ENCODE measurements at places on chromosomes 7 and 10. TPM values are rescaled to one million over a fixed set of nuclear protein-coding genes. Genes with fewer than 3 reads are reported as not detected.

The SLC39A12 gene
- total RNA-seq: 0.29 TPM

GRCh38 chr7:114936471-114936870 lies 14.6 kb downstream of the MDFIC start:
- DNase-seq: no peak

GRCh38 chr10:46198516-46198915 lies 88.3 kb upstream of the ANTXRL start:
- no peak for DNase-seq

The ZNF680 gene
- 17.3 TPM for total RNA-seq

DNA sequence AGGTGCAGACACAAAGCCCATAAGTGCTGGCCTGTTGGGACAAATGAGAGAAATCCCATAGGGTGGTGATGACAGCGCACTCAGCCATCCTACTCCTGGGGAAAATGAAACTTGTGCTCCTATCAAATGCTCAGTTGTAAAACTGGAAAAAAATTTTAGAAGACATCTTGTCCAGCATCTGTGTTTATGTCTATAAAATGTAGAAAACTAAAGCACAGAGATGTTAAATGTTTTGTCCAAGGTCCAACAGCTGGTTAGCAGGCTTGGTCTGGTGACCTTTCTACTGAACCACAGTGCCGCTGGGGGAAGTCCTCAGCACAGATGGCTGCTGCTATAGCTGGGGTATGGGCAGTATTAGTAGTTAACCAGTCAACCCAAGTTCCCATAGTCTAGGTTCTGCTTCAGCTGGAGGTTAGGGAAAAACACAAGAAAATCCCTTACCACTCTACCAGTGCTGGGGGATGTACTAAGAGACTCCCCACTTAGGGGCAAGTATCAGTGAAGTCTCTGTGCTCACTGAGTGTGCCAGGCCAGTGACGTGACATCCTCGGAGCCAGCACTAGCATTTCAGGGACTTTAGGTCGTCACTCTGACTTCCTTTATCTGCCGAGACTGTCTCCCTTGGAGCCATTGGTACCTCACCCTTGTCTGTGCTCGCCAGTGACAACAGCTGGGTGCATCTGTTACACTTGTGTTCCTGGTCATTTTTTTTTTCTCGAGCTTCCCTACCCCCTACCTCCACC lies 1.9 kb downstream of the TSPAN33 start:
- no peak for DNase-seq

DNA sequence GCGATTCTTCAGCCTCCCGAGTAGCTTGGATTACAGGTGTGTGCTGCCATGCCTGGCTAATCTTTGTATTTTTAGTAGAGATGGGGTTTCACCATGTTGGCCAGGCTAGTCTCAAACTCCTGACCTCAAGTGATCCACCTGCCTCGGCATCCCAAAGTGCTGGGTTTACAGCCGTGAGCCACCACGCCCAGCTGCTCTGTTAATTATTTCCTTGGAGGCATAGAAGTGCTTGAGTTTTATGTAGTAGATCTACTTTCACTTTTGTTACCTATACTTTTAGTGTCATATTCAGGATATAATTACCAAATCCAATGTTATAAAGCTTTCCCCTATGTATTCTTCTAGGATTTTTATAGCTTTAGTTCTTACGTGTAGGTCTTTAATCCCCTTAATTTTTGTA lies 1093.0 kb downstream of the GATA3 start:
- DNase-seq: no peak

DNA sequence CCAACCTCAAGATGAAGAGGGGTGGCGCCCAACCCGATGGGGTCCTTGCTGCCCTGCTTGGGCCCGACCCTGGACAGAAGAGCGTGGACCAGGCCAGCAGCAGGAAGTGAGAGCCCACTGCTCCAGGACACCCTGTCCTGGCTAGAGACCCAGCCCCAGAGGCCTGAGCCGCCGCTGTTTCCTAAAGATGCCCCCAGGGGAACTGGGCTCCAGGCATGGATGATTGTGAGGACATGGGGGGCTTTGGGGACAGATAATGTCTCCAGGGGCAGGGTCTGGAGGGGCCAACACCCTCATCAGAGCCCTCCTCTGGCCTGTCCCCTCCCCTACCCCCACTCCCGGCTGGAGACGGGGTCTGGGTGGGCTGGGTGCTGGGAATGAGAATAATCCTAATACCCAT lies 71.7 kb downstream of the MYL10 start:
- DNase-seq: peak; percentile 45

The AKR1C1 gene
- 42.0 TPM for total RNA-seq

The CXCL12 gene
- 40.8 TPM for total RNA-seq

DNA sequence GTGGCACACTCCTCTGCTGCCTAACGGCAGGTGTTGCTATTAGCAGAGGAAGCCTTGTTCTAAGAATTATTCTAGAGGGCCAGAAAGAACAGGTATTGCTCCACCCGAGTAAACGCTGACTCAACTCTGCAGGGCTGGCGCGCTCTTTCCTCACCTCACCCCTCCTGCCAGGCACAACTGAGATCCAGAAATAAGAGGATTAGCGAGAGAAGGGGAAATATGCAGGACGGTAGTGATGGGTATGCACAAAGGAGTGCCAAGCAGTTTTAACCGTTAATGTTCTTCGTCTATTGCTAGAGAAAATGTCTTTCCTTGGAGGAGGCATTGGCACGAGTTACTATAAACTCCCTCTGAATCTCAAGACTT lies 369 bp upstream of the SCIN start:
- peak; percentile 72 for DNase-seq

The SSC4D gene
- total RNA-seq: 1.1 TPM

- DNase-seq: no peak
Observed at GRCh38 chr7:135121868-135122267, 26.0 kb upstream of the TMEM140 start.

DNA sequence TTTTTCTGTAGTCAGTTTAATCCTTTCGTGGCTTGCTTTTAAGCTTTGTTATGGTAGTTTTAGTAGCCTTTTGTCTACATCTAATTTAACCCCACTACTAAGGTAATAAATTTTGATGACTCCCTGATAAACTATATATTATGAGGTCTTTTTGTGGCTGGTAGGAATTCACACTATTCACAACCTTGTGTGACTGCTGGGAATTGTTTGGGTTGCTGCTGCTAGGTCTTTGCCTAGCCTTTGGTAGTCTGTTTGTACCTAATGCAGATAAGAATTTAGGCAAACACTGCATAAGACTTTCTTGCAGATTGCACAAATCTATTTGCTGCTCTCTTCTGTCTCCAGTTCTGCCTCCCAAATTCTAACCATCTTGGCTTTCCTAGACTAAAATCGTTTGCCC lies 58.3 kb downstream of the SHOC2 start:
- no peak for DNase-seq

DNA sequence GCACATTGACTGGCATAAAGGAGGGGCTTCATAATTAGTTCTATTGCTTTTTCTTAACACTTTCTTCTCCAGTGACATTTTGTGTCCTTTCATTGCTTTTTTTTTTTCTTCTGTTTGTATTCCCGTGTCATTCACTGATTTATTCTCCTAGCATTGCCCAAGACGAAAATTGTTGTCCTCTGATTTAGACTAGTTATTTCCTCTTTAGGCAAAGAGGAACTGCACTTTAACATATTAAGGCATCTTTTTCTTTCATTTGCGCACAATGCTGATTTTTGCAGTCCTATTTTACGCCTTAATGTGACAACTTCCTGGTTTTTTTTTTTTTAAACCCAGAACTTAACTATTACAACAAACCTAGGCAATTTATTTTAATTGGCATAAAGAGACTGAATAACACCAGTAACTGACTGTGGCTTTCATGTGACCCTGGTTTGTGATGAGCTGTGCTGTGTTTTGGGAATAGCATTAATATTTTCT lies 39.7 kb downstream of the ARID5B start:
- DNase-seq: no peak

GRCh38 chr10:51007781-51008180 lies 66.5 kb upstream of the PRKG1 start:
- no peak for DNase-seq

The NUTM2A gene
- 2.9 TPM for total RNA-seq

- no peak for DNase-seq
Observed at GRCh38 chr10:70445718-70446657, 4.5 kb upstream of the NODAL start.

- no peak for DNase-seq
Observed at GRCh38 chr7:22563621-22564241, 63.7 kb upstream of the STEAP1B start.

The CCDC172 gene
- not detected for total RNA-seq

DNA sequence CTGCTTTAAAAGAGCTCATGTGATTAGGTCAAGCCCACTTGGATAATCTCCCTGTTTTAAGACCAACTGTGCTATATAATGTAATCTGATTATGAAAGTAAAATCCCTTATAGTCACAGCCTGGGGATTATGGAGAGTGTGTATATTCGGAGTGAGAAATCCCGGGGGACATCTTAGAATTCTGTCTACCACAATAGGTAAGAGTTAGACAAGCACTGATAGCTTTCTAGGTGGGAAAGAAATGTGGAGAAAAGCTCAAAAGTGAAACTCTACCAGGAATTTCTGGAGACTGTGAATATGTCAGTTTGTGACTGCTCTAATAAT lies 2.9 kb upstream of the VCL start:
- DNase-seq: no peak

The CLRN3 gene
- total RNA-seq: not detected

DNA sequence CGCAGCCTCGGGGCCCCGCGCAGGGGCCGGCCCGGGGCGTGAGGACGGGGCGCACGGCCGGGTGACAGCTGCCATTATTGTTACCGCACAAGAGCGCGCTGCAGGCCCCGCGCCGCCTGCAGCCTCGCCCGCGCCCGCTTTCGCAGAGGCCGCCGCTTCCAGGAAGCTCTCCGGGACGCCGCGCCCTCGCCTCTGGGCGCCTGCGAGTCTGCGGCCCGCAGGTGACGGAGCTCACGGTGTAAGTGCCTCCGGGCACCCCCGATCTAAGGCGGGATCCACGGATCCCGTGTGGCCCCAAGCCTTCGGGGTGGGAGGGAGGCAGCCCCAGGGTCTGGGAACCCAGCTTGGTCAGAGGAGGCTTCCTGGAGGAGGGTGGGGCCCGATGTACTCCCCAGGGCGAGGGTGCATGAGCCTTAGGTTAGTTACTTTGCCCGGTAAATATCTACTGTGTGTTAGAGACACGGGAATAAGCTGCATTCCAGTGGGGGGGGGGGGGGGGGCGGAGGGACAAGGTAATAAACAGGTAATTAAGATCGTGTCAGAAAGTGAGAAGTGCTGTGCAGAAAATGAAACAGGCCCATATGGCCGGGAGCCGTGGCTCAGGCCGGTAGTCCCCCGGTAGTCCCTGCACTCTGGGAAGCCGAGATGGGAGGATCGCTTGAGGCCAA lies 638 bp downstream of the IQCE start:
- DNase-seq: peak; percentile 76

The C10orf105 gene
- 0.52 TPM for total RNA-seq

DNA sequence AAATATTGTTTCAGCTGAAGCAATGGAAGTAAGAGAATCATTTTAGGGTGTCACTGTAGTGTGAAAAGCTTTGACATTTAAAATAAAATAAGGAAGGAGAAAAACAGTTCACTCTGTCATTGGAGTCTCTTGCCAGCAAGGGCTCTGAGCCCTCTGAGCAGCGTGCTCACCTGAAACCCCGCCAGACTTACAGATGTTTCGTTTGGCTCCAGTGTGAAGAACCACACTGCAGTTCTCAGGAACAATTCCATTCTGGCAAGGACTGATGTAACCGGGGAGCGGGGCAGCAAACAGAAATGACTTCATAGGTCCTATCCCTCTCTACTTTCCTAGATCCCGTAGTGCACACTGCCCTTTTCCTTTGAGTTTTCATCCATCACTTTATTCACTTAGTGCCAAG lies 164.3 kb downstream of the CELF2 start:
- no peak for DNase-seq

GRCh38 chr10:131313377-131313776 lies 1.9 kb upstream of the TCERG1L start:
- no peak for DNase-seq

GRCh38 chr7:19715499-19715898 lies 6.7 kb upstream of the POLR1F start:
- DNase-seq: no peak

The ITGB8 gene
- total RNA-seq: 4.6 TPM

The MACC1 gene
- 22.1 TPM for total RNA-seq

The COL1A2 gene
- total RNA-seq: 321 TPM

GRCh38 chr10:101682172-101682825 lies 12.7 kb downstream of the FBXW4 start:
- DNase-seq: no peak

DNA sequence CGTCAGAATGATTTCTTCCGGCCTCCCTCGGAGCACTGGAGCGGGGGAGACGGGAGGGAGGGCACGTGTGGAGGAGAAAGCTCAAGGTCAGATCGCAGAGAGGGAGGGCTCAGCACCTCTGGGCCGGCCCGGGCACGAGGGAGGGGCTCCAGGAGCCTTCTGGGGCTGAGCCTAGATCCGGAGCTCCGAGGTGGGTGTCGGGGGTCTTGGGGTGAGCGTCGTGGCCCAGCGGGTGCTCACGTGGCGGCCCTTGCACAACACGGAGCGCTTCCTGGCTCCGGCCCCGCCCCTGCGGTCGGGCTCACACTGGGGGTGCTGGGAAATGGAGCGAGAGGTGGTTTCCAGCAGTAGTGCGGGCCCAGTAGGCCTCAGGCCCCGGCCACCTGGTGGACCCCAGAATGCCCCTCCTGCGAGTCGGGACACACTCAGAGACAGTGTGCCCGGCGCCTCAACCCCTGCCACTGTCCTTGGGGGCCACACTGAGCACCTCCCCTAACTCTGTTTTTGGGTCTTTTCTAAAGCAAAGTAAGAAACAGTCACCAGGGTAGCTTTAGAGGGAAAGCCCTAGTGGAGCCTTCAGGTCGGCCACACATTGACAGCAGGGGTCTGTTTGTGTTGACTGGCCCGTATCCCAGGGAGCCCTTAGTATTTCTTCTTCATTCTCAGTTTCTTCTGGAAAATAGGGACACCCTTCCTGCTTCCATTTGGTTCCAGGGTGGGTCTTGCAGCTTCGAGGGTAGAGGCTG lies 798 bp downstream of the PPIF start:
- DNase-seq: peak; percentile 89

GRCh38 chr7:5621776-5622175 lies 159.7 kb downstream of the RNF216 start:
- DNase-seq: no peak

DNA sequence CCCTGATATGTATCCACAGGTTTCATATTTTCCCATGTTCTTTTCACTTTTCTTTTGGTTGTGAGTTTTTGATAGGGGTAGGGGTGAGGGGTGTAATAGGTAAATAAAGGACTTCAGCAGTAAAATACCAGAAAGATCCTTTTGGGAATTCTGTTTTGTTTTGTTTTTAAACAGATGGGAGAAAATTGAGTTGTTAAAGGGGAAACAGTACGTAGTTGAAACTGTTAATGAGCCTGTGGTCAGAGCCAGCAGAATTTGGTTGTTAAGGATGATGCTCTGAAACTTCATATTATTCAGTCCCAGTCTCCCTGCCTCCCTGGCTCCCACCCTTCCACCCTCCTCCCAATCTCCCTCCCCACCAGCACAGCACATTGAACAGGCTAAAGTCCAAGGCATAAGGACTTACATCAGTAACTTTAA lies 195.9 kb downstream of the CREB5 start:
- no peak for DNase-seq

The KLLN gene
- total RNA-seq: 0.41 TPM

The CYP3A4 gene
- total RNA-seq: not detected

DNA sequence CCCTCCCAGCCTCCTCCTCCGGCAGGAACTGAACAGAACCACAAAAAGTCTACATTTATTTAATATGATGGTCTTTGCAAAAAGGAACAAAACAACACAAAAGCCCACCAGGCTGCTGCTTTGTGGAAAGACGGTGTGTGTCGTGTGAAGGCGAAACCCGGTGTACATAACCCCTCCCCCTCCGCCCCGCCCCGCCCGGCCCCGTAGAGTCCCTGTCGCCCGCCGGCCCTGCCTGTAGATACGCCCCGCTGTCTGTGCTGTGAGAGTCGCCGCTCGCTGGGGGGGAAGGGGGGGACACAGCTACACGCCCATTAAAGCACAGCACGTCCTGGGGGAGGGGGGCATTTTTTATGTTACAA lies 83.3 kb downstream of the PAX2 start:
- no peak for DNase-seq
